ENCODE measurements at places on chromosomes 2 and 18.

GRCh38 chr2:98583816-98584618 lies 24.3 kb downstream of the COA5 start:
- DNase-seq = no peak

DNA sequence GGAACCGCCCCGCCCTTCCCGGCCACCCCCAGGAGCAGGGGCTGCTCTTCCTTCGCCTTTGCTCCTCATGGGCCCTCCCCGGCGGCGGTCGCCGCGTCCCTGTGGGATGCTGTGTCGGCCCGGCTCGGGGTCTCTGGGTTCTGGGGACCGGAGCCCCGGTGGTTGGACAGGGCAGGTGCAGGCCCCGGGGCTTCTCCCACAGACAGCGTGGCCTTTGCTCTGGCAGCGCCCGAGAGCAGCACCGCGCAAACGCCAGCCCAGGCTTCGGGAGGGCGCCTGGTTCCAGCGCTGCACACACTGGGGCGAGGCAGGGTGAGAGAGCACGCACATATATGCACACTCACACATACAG lies 9.0 kb upstream of the KCNG2 start:
- no peak for DNase-seq

DNA sequence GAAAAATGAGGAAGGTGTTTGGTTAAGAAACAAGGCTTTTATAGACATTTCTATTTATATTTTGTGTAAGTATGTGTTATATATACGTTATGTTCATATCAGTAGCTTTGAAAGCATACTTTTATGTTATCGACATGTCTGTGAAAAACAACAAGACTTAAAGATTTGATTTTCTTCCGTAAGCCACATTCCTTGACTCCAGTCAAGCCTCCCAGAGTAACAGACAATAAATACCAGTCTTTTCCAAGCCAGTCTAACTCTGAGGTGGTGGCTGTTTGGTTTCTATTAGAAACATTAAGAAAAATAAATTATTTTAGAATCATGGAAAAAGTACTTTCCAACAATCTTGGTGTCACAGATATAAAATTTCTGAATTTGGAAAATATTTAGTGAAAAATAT lies 16.3 kb upstream of the ITGAV start:
- no peak for DNase-seq

DNA sequence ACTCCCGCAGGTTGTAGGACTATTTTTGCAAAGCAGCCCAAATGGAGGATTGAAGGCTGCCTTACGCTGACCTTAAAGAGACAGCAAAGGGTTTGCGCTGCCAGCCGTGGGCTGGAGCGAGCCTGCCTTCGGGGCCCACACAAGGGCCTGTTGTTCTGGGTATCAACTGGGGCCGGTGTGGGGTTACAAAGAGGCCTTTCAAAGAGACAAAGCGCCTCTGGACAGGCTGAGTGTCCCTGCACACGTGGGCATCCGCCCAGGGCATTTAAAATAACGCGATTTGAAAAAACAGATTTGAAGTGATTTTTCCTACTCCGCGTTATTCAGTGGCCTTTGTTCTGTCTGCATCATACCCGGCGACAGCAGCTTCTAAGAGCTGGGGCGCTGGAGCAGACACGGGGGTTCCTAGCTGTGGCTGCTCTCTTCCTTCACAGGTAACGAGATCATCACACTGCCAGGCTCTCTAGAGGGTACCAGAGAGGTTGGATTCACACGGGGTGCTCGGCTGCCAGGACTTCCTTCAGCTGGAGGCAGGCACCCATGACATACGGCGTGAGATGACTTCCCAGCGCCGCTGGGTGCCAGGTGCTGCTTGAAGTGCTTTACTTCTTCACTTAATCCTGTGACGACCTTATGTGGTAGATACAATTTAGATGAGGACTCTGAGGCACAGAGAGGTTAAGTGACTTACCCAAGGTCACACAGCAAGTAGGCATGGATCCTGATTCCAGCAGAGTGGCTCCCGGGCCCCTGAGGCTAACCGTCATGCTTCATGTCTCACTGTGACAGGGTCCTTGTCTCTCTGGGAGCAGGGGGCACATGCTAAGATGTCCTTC lies 32.2 kb downstream of the MAL start:
- DNase-seq = no peak

GRCh38 chr18:31490387-31490786 lies 7.6 kb upstream of the DSG2 start:
- DNase-seq = peak; percentile 71

All from kidney epithelial cell (primary cell).